ENCODE measurements at places on chromosomes 1 and 21.

DNA sequence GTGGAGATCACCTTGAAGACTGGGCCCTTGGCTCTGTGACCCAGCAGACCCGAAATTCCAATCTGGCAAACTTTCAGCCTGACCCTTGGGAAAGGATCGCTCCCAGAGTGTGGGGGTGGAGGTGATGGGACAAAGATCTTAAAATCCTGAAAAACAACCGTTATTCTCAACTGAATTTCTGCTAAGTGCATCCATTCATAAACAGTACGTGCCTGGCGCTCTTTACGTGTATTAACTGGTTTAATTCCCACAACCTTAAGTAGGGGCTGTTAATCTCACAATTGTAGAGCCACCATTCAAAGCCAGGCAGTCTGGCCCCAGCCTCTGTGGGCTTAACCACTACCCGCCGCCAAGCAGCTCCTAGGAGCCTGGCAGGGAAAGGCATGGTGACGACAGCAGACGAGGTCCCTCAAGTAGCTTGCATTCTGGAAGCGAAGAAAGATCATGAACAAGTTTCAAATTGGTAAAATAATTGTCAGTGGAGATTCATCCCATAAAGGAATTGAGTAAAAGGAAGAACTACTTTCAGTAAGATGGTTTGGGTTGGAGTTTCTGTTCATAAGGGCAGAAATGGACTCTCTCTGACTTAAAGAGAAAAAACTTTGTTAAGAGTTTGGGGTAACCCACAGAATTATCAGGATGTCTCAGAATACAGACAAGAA, 11.4 kb upstream of the RGS16 start:
- DNase-seq: peak; percentile 80

DNA sequence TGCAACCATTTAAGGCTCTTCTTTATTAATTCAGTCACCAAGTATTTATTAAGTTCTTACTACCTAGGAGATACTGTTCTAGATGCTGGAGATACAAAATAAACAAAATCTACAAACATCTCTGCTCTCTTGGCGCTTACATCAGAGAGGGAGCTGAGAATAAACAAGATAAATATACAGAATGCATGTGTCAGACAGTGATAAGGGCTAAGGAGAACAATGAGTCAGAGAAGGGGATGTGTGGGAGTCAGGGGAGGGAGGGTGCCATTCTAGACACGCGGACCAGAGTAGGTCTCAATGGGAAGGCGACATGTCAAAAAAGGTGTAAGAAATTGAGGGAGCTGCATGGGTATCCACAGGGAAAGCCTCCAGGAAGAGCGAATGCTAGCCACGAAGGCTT, 393.2 kb downstream of the RWDD3 start:
- no peak for DNase-seq

GRCh38 chr1:93108335-93108734, 29.3 kb downstream of the MTF2 start:
- no peak for DNase-seq

- no peak for DNase-seq
These were observed 20.5 kb upstream of the THRAP3 start for GRCh38 chr1:36203554-36204346.

GRCh38 chr1:3659093-3659492, 6.8 kb downstream of the TP73 start:
- no peak for DNase-seq

DNA sequence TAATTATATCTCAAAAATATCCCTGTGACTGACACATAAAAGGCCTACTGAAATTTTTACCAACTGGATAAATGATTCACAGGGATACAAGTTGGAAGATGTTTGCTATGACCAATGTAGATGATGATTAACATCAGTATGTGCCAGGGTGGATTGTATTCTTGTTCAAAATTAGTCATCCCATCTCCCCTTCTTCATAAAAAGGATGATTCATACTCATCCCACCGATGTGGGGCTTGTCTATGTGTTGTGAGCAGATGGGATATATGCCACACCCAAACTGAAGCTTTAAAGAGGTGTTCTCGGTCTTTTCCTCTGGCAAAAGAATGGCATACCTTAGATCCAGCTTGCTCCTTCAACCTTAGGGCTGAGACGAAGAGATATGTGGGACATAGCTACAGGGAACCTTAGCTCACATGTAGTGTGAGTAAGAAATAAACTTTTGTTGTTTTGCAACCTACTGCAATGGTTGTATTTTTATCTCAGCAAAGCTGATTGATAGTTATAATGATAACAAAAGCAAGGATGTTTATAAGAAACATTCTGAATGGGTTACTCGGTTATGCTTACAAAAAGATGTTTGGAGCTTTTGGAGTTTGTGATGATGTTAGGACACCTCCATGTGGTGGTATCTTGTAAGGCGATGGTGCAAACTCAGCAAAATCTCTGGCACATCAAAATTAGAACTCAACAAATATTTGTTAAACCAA, 29.4 kb downstream of the SPATA17 start:
- DNase-seq: no peak

DNA sequence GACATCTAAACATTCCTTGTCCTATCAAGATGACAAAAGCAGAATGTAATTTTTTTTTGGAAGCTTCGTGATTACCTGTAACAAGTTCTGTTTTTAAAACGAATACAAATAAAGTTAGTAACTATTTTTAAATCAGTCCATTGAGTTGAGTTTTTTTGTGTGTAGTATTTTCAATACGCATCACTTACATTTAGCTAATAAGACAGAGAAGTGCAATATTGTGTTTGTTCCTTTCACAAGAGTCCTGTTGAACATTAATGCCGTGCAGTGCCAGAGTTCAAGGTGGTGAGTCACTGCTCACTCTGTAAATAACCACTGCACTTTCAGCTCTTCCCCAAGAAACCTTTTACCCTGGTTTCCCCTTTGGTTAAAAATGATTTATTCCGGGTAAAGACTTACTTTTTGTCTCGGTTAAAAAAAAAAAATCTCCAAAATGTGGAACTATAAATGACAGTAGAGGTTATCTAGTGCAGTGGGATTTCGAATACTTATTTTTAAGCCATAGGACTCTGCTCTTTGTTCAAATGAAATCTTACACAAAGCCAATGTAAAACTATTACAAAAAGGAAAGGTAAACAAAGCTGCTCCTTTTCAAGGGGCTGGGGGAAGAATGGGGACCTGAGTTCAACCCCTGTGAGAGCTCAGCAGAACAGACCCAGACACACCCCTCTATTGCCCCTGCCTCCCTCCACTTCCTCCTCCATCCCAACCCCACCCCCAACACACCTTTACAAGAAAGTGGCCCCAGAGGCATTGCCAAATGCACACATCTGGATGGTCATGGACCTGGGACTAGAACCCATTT, 14.8 kb upstream of the NCMAP start:
- no peak for DNase-seq

DNA sequence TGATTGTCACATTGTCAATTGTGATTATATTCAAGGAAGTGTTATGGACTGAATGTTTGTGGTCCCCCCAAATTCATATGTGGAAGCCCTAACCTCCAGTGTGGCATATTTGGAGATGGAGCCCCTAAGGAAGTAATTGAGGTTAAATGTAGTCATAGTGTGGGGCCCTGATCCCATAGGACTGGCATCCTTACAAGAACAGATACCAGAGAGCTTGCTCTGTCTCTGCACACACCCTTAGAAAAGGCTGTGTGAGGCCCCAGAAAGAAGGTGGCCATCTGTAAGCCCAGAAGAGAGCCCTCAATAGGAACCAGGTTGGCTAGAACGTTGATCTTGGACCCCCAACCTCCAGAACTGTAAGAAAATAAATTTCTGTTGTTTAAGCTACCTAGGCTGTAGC, 28.1 kb downstream of the VANGL1 start:
- no peak for DNase-seq

DNA sequence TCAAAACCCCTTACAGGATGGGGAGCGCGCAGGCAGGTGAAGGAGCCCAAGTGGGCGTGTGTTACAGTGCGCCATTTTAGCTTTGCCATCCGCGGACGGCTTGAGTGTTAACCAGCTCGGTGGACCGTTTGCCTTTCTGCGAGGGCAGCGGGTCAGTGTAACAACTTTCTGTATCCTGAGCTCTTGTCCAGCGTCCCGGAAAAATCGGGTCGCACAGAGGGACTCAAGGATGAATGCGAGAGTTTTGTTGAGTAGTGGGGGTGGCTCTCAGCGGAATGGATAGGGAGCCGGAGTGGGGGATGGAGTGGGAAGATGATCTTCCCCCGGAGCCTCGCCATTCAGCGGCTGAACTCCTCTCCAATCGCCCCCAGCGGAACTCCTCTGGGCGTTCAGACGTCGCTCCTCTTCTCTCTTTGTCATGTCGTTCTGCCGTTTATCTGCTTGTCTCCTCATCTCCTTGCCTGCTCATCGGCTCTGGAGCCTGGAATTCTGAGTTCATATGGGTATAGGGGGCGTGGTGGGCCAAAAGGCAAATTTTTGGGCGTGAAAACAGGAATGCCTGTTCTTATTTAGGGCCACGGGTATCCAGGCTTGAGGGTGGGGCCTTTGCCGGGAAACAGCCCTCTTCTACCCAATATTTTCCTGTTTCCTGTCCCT, 295.4 kb downstream of the CTH start:
- no peak for DNase-seq

GRCh38 chr1:62327360-62328055, 8.3 kb upstream of the KANK4 start:
- DNase-seq: no peak

DNA sequence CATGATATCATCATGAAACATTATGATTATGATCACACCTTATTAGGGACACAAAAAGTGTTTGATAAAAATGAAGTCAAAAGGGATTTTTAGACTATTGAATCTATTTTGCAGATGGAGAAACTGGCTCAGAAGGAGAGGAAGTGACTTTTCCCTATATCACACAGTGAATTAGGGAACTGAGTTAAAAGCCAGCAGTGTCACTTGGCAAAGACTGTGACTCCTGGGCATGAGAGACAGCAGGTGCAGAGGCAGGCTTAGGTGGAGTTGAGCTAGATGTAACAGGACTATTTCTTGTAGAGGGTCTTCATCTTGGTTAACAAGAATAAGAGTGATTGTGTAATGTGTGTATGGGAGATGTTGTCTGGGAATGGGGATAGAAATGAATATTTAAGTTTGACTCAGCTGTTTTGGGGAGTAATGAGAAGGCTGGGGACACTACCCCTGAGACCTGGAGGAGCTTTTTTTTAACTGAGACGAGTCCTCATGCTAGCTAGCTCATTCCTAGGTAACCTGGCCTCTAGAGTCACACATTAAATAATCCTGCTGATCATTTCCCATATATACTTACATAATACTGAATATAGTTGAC, 1.0 kb upstream of the CD84 start:
- DNase-seq: no peak

GRCh38 chr1:9992910-9993309, 4.1 kb upstream of the RBP7 start:
- DNase-seq: no peak

- DNase-seq: no peak
These were observed 4.3 kb upstream of the SHISA4 start for GRCh38 chr1:201884425-201884824.

DNA sequence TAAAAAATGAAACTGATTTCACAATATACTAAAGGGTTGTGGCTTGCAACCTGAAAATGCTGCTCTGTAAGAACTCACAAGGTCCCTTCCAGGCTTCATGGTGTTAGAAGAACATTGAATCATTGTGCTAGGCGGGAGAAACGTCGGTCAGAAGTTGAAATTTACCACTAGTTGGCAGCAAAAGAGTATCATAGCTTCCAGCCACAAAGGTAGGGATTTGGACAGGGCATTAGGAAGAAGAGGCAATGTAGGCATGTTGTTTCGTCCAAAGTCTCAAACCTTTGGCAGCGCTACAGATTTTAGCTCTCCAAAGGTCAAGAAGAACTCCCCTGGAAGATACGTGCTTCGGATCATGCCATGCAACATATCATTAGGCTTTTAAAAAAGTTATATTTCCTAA, 62.5 kb upstream of the ZP4 start:
- no peak for DNase-seq

- no peak for DNase-seq
These were observed 378.9 kb downstream of the DUSP10 start for GRCh38 chr1:221363039-221363438.

DNA sequence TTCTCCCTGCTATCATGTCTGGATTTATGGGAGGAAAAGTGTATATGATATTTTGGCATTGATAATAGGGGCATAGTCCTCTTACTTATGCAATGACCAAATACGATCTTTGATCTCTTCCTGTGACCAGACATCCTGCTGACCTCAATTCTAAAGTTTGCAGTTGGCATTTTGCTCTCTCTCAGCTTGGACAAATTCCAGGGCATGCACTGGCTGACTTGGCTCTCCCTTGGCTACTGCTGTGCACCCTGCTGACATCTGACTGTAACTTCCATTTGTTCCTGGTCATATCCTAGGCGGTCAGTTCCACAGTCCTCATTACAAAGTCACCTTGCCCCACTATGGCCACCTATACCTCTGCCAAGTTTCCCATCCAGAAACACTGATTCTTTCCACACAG, 380.7 kb upstream of the NR5A2 start:
- no peak for DNase-seq

DNA sequence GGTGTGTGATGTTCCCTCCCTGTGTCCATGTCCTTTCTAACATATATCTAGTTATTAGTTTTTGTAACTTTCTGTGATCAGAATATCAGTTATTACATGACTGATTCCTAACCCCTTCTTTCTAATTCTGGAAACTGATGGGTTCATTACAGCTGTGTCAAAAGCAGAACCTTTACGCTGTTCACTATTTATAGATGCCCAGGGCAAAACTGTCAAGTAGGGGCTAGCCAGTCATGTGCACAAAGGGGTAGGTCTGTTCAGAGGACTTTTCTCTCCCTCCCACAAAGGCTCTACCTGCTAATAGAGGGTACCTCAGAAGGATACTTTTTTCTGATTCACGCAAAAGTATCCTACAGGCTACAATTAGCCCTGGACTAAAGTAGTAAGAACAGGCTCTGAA, 79.2 kb downstream of the NRDC start:
- DNase-seq: no peak

GRCh38 chr1:90715309-90715708, 1.8 kb downstream of the BARHL2 start:
- no peak for DNase-seq

DNA sequence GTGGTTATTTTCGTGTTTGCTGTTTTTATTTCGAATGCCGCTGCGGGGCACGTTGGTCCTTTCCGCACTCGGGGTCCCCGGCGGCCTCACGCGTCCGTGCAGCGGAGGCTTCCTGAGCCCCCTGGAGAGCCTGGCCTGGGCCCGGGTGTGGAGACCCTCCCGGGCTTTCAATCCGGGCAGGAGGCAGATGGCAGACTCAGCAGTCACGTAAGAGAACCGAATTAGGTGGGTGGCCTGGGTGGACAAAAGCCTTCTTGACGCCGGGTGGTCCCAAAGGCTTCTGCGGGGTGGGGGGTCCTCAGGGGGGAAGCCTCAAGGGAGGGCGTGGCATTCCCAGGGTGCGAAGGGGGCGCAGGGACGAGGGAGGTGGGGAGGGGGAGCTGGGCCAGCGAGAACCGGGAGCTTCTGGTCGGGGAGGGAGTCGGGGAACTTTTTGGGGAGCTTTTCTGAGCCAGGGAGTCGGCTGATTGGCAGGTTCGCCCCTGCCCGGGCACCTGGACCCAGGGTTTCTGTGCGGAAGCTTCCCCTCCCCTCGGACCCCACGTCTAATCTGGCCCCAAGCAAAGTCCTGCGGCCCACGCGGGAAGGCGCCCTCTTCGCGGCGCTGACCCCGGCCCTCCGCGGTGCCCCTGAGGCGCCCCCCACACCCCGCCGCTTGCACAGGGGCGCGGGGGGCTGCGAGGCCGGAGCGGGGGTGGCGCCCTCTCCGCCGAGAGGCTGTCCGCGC, 1.3 kb upstream of the HES4 start:
- no peak for DNase-seq

GRCh38 chr1:99326215-99326949, 62.1 kb downstream of the PLPPR4 start:
- no peak for DNase-seq
